ENCODE measurements at places on chromosomes 13 and 19. TPM values are rescaled to one million over a fixed set of nuclear protein-coding genes. Genes with fewer than 3 reads are reported as not detected.

The CEP89 gene
- 7.8 TPM for total RNA-seq

The SLC27A1 gene
- total RNA-seq = 66.2 TPM

The AKT1S1 gene
- total RNA-seq = 37.2 TPM

The TMEM272 gene
- 0.49 TPM for total RNA-seq

The APC2 gene
- total RNA-seq = 0.14 TPM

The CNN1 gene
- total RNA-seq = 174 TPM

The GJB2 gene
- 0.46 TPM for total RNA-seq

The FUT3 gene
- not detected for total RNA-seq

Measured in Right ventricle myocardium inferior (tissue), 1 donor.